AG08395 (cell line): ENCODE measurements at places on chromosomes 3 and 15.

- DNase-seq: peak; percentile 10
Observed at GRCh38 chr3:68919000-68919399, 13.3 kb downstream of the TAFA4 start.

DNA sequence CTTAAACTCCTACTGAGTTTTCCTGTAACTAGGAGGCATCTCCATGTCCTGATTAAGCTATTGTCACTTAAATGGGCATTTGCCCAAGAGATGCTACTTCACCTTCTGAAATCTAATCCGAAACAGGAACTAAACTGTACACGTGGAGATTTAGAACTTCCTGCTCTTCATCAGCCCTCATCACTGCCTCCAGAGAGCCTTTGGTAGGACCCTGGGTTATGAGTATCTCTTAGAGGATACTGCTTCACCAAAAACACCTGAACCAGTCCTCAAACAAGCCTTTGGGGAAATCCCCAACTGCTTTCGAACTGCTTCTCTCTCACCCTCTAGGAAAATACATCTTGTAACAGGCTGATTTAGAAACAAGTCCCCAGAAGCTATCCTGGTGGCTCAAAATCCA is 320.3 kb downstream of the GAP43 start:
- DNase-seq: no peak

DNA sequence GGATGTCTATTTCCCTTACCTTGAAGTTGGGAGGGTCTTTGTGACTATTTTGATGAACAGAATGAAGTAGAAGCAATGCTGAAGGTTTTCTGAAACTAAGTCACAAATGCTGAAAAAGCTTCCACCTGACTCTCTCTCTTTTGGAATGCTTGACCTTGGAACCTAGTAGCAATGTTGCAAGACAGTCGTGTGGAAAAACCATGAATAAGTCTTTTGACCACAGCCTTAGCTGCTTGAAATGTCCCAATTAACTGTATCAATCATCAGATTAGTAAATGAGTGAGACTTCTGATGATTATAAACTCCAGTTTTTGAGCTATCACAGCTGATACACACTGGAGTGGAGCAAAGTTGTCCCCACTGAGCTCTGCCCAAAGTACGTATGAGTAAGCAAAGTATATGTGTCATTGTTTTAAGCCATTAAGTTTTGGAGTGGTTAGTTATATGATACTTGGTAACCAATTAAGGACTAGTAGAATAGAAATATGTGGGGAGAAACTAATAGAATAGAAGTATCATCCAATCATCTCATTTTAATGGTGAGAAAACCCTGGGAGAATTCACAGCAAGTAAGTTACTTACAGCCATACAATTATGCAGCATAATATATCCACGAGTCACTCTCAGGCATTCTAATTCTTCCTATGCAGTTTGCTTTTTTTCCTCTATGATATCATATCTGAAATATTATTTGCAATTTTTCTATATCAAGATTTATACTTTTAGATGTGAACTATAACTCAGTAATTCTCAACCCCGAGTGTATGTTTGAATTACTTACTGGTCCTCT is 1010.6 kb downstream of the ROBO2 start:
- DNase-seq: no peak

DNA sequence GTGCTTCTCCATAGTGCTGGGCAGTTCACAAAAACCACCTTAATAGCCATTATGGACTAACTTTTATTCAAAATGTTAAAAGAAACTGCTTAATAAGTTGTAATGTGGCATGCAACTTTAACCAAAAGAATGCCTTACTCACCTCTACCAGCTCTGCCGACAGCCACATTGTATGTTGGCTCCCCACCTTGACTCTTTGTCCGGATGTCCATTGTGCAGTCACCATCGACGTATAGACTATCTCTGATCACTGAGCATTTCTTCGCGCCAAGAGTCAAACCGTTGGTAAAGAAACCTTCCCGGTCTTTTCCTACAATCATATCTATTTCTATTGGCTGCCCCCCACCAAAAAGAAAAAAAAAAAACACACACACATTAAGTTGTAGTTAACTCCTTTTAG is 2.5 kb downstream of the PFN2 start:
- DNase-seq: no peak

GRCh38 chr3:186141790-186142189 is 32.9 kb upstream of the ETV5 start:
- no peak for DNase-seq

GRCh38 chr3:171775943-171776342 is 34.3 kb downstream of the PLD1 start:
- DNase-seq: no peak

- peak; percentile 8 for DNase-seq
Observed at GRCh38 chr3:116153174-116153573, 292.1 kb downstream of the LSAMP start.

GRCh38 chr15:96330450-96331143 is at the start of gene NR2F2:
TSS of gene NR2F2 (plus strand) at chr15:96330700. CDS start at chr15:96332106, 1,406 bp downstream.
- DNase-seq: peak; percentile 96

GRCh38 chr3:182178488-182179200 is 466.9 kb downstream of the SOX2 start:
- no peak for DNase-seq

GRCh38 chr3:172176061-172176770 is 136.8 kb downstream of the FNDC3B start:
- DNase-seq: no peak

GRCh38 chr3:124714223-124714853 is 15.9 kb upstream of the UMPS start:
- peak; percentile 48 for DNase-seq

GRCh38 chr3:3110299-3110630 is at the start of gene IL5RA:
TSS of gene IL5RA (minus strand) at chr3:3110374. CDS start at chr3:3104984, 5,390 bp downstream.
- DNase-seq: no peak

DNA sequence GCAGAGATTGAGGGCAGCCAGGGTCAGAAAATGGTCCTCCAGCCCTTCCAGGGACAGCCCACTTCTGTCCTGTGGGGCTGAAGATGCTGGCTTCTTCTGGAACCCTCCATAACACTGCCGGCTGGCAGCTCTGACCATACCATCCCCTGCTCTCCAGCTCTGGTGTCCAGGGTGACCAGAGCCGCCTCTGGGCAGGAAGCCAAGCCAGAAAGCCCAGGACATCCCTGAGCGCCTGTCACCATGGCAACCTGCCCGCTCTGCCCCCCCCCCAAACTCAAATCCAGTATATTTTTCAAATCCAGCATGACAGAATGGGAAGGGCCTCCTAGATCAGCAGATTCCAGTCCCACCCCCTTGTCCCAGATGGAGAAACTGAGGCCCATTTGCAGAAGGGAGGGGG is 420 bp upstream of the TMIE start:
- peak; percentile 22 for DNase-seq

- DNase-seq: no peak
Observed at GRCh38 chr3:127495821-127496655, 94.5 kb downstream of the TPRA1 start.

DNA sequence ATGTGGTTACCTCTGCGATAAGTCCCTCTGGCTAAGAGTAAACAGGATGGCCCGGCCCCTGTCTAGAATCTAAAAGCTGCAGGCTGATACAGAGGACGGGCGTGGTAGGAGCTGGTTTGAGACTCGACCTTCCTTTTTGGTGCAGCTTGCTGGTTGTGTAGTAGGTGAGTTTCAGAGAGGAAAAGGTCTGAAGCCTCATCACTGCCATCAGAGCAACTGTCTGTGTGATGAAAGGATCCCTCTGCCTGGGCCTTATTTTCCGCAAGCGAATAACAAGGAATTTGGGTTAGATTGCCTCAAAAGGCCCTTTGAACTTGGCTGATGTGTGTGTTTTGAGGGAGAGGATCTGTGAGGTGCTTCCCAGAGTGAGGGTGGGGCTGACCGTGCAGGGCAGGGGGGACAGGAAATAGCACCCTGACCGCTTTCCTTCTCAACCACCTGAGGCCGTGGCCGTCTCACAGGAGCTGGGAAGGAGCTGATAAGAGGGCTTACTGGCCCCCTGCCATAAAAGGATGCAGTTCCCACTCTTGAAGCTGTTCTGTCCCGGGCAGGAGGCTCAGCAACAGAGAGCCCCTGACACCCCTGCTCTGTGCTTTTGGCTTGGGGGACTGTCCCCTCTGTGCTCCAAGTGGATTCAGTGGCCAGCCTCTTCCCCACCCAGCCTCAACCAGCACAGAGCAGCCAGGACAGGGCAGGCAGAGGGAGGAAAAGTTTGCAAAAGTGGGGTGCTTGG is 45.6 kb upstream of the TFRC start:
- DNase-seq: no peak

- DNase-seq: no peak
Observed at GRCh38 chr3:126347543-126348161, 9.6 kb downstream of the KLF15 start.

- no peak for DNase-seq
Observed at GRCh38 chr3:150330872-150331271, 77.2 kb upstream of the TSC22D2 start.

DNA sequence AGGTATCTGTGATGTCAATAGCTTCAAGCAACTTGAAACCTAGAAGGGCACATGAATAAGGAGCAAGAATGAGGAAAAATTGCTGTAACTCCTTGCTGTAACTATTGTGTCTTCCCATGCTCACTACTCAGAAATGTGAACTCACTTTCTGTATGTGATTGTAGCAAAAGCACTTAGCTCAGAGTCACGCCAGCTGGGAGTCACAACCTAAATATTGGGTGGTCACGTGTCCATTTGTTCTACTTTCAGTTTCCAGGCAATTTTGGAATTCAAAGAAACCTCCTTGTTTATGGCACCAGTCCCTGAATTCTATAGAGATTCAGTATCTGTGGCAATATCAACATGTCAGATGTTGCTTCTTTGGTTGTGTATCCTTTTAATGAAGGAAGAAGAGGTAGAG is 241.6 kb upstream of the AZI2 start:
- DNase-seq: no peak

GRCh38 chr15:96354731-96355567 is 24.4 kb downstream of the NR2F2 start:
- DNase-seq: peak; percentile 71
